ENCODE measurements at places on chromosomes 3 and 15.

- DNase-seq = no peak
Measured at GRCh38 chr3:173411375-173411973, 13.9 kb downstream of the NLGN1 start.

DNA sequence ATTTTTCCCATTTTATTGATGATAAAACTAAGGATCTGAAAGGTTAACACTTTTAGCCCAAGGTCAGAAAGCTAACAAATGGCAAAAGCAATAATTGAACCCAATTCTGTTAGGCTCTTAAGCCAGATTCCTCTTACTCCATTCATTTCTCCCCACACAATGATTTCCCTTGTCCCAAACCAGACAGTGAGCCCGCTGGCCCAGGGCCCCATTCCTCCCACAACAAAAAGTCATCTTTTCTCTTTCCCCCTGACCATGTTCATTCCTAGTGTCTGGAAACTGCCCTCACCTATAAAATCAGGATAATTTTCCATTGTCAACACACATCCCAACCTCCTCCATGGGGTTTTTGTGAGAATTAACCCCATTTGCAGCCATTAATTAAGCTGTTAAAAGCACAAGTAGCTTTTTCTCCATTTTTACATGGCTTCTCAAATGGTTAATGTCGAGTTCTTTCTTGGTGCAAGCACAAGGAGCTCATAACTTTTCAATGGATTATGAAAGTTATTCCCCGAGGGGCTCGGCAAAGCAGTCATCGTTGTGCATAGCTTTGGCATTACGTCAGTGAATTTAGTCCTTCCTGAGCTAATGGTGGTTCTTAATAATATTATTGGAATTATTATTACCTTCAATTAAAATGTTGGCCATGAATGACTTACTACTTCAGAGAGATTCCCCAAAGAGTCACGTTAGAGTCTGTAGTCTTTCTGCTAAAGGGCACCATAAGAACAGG lies 151.0 kb upstream of the WNT5A start:
- no peak for DNase-seq

- no peak for DNase-seq
Measured at GRCh38 chr3:130459944-130460343, 57.0 kb upstream of the COL6A6 start.

GRCh38 chr3:69408542-69408941 lies 22.7 kb upstream of the FRMD4B start:
- DNase-seq = no peak

DNA sequence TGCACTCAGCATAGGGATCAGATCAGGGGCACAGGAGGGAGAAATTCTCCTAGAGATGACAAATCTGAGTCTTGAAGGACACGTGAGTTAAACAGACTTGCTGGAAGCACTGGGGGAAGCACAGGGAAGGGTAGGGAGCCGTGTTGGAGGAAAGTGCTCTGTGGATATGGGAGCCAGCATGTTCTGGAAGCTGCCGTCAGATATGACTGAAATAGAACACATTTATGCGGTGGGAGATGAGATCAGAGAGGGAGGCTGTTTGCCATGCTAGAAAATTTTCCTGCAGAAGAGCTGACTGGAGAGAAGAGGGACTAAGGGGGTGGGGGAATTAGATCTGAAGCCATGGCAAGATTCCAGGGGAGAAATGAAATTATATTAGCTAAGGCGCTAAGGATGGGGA lies 1.8 kb downstream of the TAMM41 start:
- DNase-seq = no peak

DNA sequence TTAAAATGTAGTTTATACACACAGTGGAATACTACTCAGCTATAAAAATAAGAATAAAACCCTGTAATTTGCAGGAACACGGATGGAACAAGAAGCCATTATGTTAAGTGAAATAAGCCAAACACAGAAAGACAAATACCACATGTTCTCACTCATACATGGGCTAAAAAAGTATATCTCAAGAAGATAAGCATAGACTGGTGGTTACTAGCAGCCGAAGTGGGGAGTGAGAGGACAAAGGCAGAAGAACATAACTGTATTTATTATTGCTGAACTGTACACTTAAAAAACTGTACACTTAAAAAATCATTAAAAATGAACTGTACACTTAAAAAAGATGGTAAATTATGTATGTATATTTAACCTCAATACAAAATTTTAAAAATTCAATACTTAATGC lies 11.0 kb downstream of the UBE3A start:
- no peak for DNase-seq

GRCh38 chr15:55084216-55084615 lies 112.5 kb downstream of the RSL24D1 start:
- no peak for DNase-seq

DNA sequence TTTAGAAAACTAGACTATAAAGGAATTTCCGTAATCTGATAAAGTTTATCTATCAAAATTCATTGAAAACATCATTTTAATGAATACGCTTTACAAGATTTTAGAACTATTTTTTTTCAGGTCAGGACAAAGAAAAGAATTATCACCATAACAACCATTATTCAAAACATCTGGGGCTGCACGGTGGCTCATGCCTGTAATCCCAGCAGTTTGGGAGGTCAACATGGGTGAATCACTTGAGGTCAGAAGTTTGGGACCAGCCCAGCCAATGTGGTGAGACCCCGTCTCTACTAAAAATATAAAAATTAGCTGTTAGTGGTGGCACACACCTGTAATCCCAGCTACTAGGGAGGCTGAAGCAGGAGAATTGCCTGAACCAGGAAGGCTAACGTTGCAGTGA lies 260.4 kb downstream of the WNT5A start:
- no peak for DNase-seq

- no peak for DNase-seq
Measured at GRCh38 chr3:171369156-171369555, 91.0 kb downstream of the TNIK start.

DNA sequence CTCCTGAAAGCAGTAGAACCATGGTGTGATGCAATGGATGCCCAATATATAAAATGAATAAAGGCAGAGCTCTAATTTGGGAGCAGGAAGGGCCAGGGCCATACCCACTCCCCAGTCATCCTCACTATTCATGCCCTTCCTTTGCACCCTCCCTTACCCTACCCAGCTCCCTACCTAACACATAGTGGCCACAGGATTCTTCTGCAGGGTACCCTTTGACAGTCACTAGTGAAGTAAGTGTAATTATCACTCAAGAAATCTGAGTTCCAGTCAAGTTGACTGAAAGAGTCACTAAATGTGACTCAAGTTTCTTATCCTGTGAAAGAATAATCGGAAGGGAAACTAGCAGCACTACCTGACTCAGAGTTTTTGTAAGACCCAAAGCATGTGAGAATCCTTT lies 69.2 kb downstream of the RASA2 start:
- no peak for DNase-seq

DNA sequence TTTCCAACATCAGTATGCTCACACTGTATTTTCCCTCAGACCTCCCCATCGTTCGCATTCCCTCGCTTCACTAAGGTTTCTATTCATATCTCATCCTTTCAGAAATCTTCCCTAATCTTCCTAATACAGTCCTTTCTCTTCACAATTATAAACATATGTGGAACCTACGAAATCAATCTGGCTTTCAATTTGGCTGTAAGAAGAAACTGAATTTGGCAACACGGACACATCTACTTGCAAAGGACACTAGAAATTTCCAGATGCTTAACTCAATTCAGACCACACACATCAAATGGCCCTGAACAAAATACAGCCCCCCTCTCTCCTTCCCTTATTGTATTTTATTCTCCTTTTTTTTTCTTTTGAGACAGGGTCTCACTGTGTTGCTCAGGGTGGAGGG lies 39.1 kb upstream of the TM4SF19 start:
- no peak for DNase-seq

DNA sequence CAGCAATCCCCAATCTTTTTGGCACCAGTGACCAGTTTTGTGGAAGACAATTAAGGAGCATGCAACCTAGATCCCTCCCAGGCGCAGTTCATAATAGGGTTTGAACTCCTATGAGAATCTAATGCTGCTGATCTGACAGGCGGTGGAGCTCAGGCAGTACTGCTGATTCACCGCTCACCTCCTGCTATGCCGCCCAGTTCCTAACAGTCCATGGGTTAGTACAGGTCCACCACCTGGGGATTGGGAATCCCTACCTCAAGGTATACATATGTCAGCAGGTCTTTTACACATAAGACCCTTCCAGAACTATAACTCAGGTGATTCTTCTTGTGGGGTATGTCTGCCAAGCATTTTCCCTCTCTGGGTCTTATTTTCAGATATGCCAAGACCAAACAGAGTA lies 182.2 kb downstream of the OSBPL10 start:
- DNase-seq = no peak

DNA sequence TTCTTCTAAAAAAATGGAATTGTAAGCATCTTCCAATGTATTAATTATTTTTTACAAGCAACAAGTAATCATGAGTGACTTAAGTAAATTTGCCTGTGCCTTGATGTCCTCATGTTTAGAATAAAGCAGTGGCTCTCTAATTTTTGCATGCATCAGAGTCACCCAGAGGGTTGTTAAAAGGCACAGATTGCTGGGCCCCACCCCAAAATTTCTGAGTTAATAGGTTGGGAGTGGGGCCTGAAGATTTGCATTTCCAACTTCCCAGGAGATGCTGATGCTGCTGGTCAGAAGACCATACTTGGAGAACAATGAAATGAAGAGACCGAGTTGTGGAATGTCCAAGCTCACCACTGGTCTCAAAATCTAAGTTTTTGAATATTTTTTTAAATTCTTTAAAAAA lies 70.2 kb downstream of the ARHGAP31 start:
- DNase-seq = no peak

GRCh38 chr3:127114337-127115070 lies 78.4 kb upstream of the PRR23E start:
- no peak for DNase-seq

GRCh38 chr3:178434206-178434805 lies 101.9 kb upstream of the KCNMB2 start:
- no peak for DNase-seq

- no peak for DNase-seq
Measured at GRCh38 chr3:136543385-136543784, 208.8 kb downstream of the STAG1 start.

DNA sequence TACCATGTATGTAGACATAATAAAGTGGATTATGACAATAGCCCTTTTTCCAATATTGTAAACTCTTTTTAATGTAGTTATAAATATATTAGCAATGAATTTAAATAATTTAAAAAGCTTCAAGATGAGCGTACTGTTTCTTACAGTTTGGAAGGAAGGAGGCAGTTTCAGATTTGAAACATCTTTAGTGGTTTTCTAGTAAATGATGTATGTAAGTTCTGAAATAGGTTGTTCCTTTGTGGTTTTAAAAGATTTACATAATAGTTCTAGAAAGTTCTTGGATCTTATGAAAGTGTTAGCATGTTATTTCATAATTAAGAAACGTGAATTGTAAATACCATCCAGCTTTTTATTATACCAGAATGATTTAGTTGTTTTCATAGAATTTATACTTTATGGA lies 16.0 kb downstream of the DNAJC19 start:
- DNase-seq = no peak

- DNase-seq = no peak
Measured at GRCh38 chr15:97566961-97567360, 393.5 kb upstream of the ARRDC4 start.

DNA sequence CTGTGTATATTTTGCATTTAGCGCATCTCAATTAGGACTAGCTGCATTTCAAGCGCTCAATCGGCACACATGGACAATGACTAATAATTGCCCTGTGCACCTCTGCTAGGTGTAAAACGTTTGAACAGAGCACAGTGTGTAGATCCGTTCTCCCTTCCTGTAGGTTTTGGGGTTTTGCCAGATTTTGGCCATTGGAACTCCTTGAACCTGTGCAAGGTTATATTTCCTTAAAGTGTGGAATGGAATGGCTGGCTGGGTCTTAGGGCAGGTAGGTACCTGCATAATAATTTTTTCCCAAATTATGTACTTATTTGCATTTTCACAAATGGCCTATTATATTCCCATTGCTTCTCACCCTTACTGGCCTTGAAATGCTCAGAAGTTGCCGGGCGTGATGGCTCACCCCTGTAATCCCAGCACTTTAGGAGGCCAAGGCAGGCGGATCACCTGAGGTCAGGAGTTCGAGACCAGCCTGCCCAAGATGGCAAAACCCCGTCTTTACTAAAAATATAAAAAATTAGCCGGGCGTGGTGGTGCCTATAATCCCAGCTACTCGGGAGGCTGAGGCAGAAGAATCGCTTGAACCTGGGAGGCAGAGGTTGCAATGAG lies 777 bp downstream of the RNU5B-1 start:
- DNase-seq = no peak

- DNase-seq = no peak
Measured at GRCh38 chr3:27508424-27508823, 24.2 kb upstream of the SLC4A7 start.

- DNase-seq = no peak
Measured at GRCh38 chr3:157460253-157460652, 23.6 kb downstream of the PTX3 start.

GRCh38 chr3:127274200-127274760 lies 13.6 kb downstream of the PRR20G start:
- DNase-seq = no peak

GRCh38 chr3:101850246-101851051 lies 1.1 kb downstream of the NFKBIZ start:
- no peak for DNase-seq

DNA sequence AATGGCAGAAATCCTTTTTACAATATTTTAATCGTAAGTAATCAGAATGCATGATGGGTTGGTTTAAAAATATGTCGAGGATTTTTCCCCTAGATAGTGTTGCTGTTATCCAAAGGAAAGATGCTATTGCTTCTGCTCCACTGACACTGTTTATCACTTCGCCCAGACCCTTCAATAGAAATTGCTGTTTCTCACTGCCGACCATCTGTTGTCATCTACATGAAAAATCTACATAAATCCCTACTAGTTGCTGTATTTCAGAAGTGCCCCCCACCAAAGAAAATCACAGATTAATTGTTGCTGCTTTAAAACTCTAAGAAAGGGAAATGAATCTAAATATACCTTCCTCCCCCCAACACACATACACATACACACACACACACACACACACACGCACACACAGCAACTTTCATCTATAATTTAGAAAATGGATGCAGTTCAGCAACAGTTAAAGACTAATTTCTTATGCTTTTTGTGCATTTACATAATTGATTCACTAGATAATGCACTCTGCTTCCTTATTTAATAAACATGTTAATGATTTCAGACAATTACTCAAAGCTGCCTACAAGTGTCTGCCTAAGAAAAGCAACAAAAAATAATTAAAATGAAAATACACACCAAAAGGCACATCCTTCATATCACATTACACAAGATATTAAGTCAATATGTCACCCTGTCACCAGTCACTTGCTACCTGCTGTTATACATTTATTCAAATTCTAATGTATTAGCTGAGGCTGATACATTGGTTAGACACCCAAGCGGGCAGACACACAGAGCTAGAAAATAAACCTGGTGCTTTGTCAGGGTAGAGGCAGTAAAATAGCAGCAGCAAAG lies 82.8 kb downstream of the RORA start:
- DNase-seq = no peak

Measured in esophagus squamous epithelium (tissue), 5 donors.